ENCODE measurements at places on chromosomes 7 and 10.
A peak's percentile ranks its signal among the peaks of the same experiment; 100 is the strongest.

GRCh38 chr10:10684972-10685371 is 332.7 kb upstream of the CELF2 start:
- no peak for DNase-seq

DNA sequence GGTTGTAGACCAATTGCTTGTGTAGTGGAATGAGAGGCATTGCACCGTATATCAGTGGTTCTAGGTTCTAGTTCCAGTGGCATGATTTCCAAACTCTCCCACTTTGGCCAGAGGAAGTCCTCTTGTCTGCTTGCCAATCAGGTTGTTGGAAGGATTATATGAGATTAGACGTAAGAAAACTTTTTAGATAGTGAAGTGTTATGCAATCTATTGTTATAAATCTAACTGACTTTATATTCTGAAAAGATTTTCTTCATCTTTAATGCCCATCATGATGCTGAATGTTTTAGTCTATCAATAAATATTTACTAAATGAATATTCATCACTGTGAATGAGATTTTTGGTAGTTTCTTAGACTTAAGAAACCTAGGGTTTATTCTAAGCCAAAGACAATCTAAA is 152.6 kb downstream of the TFPI2 start:
- no peak for DNase-seq

DNA sequence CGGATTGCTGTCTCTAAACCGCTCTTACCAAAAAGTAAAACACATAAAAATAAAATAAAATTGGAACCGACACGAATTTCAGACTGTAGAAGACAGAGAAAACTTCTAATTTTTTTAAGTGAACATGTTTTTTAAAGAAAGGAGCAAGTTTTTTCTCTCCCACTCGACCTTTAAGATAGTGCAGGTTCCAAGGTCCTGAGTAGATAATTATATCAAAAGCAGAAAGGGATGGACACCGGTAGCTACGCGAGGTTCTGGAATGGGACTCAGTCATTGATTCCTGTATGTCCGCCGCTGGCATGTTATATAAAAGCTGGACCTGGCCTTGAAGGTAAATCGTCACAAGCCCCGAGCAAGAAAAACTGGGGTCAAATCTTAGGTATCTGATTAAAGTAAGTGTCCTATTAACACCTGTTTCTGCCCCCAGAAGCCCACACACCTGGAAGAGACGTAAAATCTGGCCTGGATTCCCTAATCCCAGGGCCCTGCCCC is 462 bp upstream of the CISD1 start:
- DNase-seq, result no peak

DNA sequence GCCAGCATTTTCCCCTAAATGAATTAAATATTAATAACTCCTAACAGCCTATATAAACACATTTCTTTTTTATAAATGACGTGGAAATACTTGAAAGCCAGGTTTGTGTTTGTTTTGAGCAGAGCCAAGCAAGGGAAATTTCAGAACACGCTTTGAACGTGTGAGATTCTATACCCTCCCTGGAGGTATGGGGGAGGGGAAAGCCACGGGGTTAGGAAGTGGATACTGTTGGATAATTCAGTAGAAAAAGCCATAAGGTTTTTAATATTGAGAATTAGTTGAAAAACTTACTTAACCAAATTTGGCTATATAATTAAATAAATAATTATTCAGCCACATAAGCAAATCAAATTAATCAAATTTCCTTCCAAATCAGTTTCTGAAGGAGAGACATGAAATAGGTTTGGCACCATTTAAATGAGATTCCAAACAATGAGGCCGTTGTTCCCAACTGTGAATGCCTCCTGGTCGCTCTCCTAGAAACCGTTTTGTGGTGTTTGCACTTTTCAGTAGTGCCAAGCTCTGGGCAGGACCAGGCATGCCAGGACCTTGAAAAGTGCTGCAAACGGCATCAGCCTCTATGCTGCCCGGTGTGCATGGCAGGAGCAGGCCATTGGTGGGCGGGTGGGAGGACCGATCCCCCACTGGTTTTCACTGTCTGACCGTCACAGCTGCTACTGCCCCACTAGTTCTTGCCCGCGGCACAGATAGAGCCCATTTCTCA is 88.1 kb downstream of the SEPTIN14 start:
- DNase-seq, result peak; percentile 48

DNA sequence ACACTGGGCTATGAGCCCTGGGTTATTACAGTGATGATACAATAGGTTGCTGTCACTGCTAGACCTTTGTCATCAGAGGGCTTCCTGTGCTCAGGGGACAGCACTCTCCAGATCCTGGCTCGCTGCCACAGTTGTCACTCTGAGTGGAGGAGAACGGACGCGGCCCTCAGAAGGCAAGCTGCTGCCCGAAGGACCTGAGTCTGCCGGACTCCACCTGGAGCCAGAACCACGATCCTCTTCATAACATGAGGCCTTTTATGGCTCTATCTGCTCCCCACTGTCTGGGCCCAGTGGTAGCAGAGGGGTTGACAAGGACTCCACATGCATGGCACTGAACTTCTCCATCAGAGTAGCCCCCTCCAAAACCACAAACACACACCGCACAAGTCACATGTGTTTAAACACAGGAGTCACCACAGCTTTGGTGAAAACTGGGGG is 94.7 kb upstream of the EFCAB10 start:
- no peak for DNase-seq

GRCh38 chr10:9294132-9294663 is 1239.7 kb downstream of the GATA3 start:
- DNase-seq, result no peak

GRCh38 chr10:130232166-130233034 is 96.2 kb downstream of the GLRX3 start:
- DNase-seq, result peak; percentile 22

GRCh38 chr10:94288361-94289101 is 74.2 kb downstream of the NOC3L start:
- DNase-seq, result no peak

DNA sequence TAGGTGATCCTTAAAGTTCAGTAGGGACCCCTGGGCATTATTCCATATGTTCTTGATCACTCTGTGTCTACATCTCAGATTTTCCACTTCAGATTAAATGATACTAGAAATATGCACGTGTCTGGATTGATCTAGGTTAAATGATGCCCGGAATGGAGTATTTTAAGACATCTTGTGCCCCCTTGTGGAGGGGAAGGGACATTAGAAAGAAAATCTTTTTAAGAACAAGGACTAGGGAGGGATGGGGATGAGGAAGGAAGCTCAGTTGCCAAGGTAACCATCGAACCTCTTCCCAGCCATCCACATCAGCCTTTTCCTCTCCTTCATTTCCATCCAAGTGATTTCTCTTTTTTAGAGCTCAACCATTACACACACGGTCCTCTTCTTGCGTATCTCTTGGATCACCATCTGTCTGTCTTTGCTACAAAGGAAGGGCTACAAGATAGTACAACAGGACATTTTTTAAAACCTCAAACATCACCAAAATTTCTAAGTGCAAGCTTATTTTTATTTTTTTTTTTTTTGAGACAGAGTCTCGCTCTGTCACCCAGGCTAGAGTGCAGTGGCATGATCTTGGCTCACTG is 40.5 kb downstream of the PRSS2 start:
- peak; percentile 31 for DNase-seq

- no peak for DNase-seq
Measured at GRCh38 chr10:24984906-24985305, 31.1 kb downstream of the ENKUR start.

DNA sequence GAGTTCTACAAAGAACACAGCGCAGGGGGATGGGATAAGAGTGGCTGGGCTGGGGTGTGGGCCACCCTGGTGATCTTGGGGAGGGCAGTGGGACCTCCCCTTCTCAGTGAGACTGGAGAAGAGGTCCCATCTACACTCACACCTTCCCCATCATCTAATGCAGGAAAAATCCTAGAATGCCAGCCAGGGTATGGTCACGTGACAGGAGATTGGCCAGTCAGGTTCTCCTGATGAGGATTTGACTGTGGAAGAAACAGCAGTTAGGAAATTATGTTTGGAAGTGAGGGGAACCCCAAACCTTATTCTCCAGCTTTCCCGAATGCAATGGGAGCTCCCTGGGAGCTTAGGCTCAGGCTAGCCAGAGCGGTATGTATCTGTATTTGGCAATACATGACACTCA is 158.8 kb upstream of the GRB10 start:
- no peak for DNase-seq

- DNase-seq, result no peak
Measured at GRCh38 chr10:122417667-122418066, 36.8 kb upstream of the ARMS2 start.

GRCh38 chr10:113291413-113291812 is 261.4 kb upstream of the HABP2 start:
- DNase-seq, result no peak

- DNase-seq, result no peak
Measured at GRCh38 chr10:74823791-74824183, 2.6 kb upstream of the KAT6B start.

GRCh38 chr7:167090-167855 is 25.1 kb upstream of the FAM20C start:
- DNase-seq, result no peak

DNA sequence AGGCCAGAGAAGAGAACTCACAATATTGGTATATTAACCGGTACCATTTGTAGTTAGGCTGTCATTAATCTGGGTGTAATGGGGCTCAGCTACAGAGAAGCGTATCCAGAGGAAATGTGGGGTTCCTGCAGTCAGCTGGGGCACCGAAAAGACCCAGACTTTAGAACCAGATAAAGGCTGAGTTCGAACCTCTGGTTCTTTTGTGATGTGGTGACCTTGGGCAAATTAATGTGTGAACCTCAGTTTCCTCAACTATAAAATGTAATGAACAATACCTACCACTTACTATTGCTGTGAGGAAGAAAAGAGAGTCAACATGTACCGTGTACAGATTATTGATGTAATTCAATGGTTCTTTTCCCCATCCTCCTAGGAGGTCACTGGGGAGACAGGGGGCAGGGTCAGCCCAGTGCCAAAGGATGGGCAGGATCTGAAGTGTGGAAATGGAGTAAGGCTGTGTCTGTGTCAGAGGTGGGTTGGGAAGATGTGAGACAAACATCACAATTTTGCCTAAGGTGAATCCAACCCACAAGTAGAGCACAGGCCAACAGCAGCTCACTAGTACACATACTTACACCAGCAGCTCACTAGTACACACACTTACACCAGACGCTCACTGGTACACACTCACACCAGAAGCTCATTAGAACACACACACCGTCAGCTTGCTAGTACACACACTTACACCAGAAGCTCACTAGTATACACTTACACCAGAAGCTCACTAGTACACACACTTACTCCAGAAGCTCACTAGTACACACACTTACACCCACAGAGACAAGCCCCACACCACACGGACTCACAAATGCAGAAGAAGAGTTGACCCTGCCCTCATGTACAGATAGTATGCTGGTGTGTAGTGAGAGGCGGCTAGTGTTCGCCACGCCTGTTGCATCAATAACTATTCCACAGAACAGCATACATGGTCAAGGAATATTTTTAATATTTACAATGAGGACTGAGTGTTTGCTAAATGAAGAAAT is 28.0 kb downstream of the PRSS2 start:
- peak; percentile 32 for DNase-seq

DNA sequence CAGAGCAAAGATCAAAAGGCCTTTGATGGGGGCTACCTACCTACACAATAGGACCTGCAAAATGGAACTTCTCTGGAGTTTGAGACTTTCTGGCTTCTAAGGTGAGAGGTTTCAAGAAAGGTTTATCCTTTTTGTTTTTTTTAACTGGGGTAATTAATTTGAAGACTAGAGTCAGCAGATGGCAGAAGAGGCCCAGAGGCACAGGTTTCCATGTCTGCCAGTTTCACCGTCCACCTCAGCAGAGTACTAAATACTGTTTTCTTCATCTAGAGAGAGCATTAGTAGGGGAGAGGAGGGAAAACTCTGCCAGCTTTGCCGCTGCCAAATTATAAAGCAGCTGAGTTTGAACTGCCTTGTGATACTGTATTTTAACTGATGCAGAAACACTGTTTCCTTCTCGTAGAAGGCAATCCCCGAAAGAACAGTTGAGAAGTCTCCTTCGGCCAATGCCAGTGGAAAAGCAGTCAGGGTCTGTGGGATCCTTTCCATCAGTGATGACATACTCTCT is 138.7 kb downstream of the SLC25A13 start:
- no peak for DNase-seq

DNA sequence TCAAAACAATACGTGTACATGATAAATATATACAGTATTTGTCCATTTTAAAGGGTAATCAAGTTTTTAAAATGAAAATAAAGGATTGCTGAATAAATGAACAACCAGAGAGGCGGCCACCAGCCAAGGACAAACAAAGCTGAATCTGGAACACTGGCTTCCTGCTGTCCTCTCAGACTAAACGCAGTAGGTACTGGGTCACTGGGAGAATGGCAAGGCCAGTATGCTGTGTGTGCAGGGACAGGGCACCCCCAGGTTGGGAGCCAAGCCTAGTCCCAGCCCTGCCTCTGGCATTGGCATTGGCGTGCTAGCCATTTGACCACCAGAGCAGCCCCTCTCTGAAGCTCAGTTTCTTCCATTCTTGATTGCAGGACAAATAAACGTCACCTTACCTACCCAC is 33.8 kb downstream of the DLG5 start:
- DNase-seq, result no peak

GRCh38 chr7:29013082-29013695 is 55.1 kb upstream of the TRIL start:
- no peak for DNase-seq

- DNase-seq, result no peak
Measured at GRCh38 chr10:22620929-22621328, 93.4 kb downstream of the PIP4K2A start.

- no peak for DNase-seq
Measured at GRCh38 chr7:130899071-130899560, 165.1 kb upstream of the KLF14 start.

GRCh38 chr10:5888843-5889623 is 660 bp downstream of the ANKRD16 start:
- DNase-seq, result peak; percentile 47

GRCh38 chr7:120436487-120437060 is 163.6 kb downstream of the KCND2 start:
- DNase-seq, result no peak

DNA sequence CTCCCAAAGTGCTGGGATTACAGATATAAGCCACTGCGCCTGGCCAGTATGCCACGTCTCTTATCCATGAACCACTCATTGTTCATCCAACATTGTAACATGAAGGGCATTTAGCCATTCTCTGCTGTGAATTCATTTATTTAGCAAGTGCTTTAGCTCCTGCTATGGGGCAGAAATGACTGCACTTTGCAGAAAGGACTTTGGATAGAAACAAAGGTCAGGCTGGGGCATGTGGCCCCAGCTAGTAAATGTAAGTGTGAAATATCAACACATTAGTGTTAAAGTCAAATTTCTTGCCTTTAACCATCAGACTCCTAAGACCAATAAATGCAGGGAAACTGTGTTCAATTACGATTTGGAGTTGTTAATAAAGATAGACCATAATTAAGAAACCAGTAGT is 27.7 kb upstream of the TAX1BP1 start:
- DNase-seq, result no peak

GRCh38 chr10:85946713-85947326 is 419.8 kb downstream of the GRID1 start:
- DNase-seq, result no peak

- DNase-seq, result no peak
Measured at GRCh38 chr7:12133865-12134264, 77.2 kb upstream of the TMEM106B start.

DNA sequence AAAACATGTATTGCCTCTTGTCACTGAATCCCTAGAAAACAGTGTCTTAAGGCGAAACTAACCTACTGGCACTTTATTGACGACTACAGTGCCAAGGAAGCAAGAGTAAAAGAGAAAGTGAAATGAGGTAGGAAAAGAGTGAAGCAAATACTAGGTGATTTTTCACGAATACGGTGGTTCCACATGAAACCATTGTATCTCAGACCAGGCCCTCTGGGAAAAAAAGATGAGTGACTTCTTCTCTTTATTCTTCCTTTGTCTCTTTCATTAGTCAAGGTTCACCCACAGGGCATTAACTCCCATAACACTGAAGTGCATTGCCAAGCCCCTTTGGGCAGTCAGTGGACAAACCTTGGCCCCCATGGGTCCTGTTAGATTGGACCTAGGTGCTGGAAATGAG is 16.2 kb upstream of the MACC1 start:
- DNase-seq, result no peak
